ENCODE measurements at places on chromosomes 1 and 21. TPM values are rescaled to one million over a fixed set of nuclear protein-coding genes. Genes with fewer than 3 reads are reported as not detected.

- no peaks in the 10 kb centered on the region for H3K27me3 ChIP-seq
- H3K27ac ChIP-seq, result no peak overlapping the region
- DNase-seq, result no peak
- no peaks in the 10 kb centered on the region for H3K36me3 ChIP-seq
- peaks cover 9% of the 10 kb centered on the region for H3K4me1 ChIP-seq
Observed at GRCh38 chr1:205072881-205073280, 11.4 kb downstream of the TMEM81 start.

KRTAP19-7 gene
- total RNA-seq, result not detected

PPFIA4 gene
- total RNA-seq, result 5.1 TPM

C1orf21 gene
- total RNA-seq, result 59.9 TPM

DNA sequence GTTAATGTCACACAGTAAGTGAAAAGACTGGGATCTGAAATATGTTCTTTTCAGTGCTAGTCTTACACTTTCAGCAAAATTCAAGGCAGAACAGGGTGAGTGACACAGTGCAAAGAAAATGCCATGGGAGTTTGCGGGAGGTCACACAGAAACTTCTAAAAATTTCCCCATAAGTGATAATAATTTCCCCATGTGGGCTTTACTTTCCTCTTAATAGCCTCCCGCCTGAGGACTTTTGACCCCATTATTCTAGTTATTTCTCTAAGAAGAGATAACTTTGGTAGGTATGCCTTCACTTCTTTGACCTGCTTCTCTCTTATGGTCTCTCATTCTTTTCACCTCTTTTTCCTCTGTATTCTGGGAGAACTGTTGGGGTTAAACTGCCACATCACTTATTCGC, 8.1 kb upstream of the DNAH14 start:
- no peak overlapping the region for H3K4me3 ChIP-seq
- no peaks in the 10 kb centered on the region for H3K27me3 ChIP-seq
- no peaks in the 10 kb centered on the region for H3K4me1 ChIP-seq
- no peaks in the 10 kb centered on the region for H3K36me3 ChIP-seq
- no peak for DNase-seq
- H3K27ac ChIP-seq, result no peak overlapping the region

S100B gene
- 5.6 TPM for total RNA-seq

- no peak overlapping the region for H3K27ac ChIP-seq
- no peak for DNase-seq
- no peak overlapping the region for H3K4me3 ChIP-seq
Observed at GRCh38 chr1:210922666-210923065, 211.3 kb downstream of the KCNH1 start.

DNA sequence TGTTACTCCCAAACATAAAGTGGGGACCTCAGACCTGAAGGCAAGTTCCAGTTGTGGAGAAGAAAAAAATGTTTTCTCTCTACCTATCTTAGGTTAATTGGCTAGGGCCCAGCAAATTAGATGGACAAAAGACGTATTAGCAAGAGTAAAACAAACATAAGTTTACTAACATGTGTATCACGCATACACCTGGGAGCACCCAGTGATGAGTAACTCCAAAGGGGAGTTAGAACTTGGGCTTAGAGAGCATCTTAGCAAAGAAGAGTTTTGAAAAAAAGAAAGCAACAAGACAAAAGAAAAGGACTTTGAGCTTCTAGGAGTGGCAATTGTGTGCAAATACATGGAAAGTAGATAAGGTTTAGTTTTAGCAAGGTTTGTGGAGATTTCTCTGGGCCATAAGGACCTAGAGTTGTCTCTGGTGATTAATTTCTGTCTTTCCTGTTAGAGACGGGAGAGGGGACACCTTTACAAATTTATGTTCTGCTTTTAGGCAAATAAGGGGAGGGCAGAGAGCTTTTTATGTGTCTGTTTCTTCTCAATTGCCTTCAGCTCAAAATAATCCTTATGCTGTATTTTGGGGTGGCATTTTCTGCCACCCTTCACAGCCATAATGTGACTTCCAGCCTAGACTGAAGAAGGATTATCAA, 76.7 kb upstream of the PTGFRN start:
- no peak overlapping the region for H3K27ac ChIP-seq
- H3K4me1 ChIP-seq, result no peaks in the 10 kb centered on the region
- H3K27me3 ChIP-seq, result no peaks in the 10 kb centered on the region
- H3K36me3 ChIP-seq, result no peaks in the 10 kb centered on the region
- H3K4me3 ChIP-seq, result no peak overlapping the region
- DNase-seq, result no peak

MAB21L3 gene
- 0.58 TPM for total RNA-seq

DNA sequence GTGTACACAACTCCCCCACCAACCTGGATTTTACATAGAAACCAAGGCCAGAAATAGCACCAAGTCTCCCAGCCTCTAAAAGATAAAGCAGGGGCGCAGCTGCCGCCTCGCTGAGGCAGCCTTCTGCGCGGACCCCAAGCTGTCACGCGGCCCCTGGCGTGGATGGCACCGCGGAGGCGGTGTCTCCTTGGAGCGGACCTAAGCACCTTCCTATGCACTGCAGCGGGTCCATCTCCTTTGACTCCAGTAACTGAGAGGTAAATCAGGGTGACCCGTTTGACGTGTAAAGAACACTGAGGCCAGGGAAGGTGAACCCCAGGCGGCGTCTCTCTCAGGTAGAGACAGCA, 17.0 kb downstream of the ZNF697 start:
- no peak overlapping the region for H3K4me3 ChIP-seq
- peak overlapping the region; percentile 79 for H3K27ac ChIP-seq
- no peak for DNase-seq
- H3K4me1 ChIP-seq, result peaks cover 63% of the 10 kb centered on the region

GRCh38 chr1:150931773-150932172, 5.6 kb downstream of the SETDB1 start:
- H3K4me3 ChIP-seq, result no peak overlapping the region
- H3K36me3 ChIP-seq, result peaks cover 24% of the 10 kb centered on the region
- no peaks in the 10 kb centered on the region for H3K4me1 ChIP-seq
- H3K27ac ChIP-seq, result no peak overlapping the region

DNA sequence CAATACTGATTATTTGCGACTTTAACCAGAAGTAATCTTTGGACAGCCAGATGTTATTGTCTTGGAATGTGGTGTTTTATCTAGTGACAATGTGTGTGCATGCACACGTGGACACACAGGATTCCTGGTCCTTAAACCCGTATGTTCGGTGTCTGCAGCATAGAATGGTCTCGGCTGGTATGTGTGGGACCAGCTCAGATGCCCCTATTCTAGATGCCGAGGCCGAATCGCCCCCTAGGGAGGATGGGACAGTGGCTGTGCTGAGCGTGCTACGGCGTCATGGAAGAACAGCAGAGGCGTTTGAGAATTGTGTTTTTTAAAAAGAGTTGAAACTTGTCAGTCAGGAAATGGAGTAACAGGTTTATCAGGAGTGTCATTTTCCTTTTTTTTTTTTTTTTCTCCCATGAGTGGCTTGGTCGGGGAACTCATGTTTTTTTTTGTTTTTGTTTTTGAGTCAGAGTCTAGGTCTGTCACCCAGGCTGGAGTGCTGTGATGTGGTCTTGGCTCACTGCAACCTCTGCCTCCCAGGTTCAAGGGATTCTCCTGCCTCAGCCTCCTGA, 30.1 kb downstream of the SKI start:
- no peaks in the 10 kb centered on the region for H3K27me3 ChIP-seq
- no peaks in the 10 kb centered on the region for H3K36me3 ChIP-seq
- H3K4me3 ChIP-seq, result no peak overlapping the region

DNA sequence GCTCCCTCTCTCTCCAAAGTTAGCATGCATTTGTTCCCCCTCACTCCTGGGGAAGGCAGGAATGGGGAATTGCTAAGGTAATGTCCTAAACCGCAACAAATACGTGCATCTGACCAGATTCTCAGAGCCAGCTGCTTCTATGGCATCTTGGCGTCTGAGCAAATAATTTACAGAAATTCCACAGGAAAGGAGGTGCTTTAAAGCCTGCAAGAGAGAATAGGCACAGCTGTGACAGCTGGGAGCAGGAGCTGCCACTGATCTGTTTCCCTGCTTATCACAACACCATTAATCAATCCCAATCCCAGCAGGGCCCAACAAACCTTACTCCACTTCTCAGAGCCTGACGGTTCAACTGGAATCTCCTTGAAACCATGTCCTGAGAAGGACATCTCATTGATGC, 83.5 kb upstream of the ZNF281 start:
- H3K4me3 ChIP-seq, result no peak overlapping the region
- no peaks in the 10 kb centered on the region for H3K36me3 ChIP-seq
- no peaks in the 10 kb centered on the region for H3K27me3 ChIP-seq
- DNase-seq, result no peak

LENEP gene
- total RNA-seq, result 0.89 TPM

ZNF670 gene
- 3.3 TPM for total RNA-seq

- H3K27ac ChIP-seq, result no peak overlapping the region
- H3K4me1 ChIP-seq, result no peaks in the 10 kb centered on the region
- no peak overlapping the region for H3K4me3 ChIP-seq
- no peaks in the 10 kb centered on the region for H3K27me3 ChIP-seq
Observed at GRCh38 chr1:159172614-159173291, 1.3 kb downstream of the CADM3 start.

GRCh38 chr1:55076356-55076755, 37.0 kb downstream of the PCSK9 start:
- H3K4me3 ChIP-seq, result no peak overlapping the region
- H3K27ac ChIP-seq, result no peak overlapping the region
- DNase-seq, result no peak
- H3K4me1 ChIP-seq, result no peaks in the 10 kb centered on the region
- H3K27me3 ChIP-seq, result no peaks in the 10 kb centered on the region

SFN gene
- 118 TPM for total RNA-seq

DNA sequence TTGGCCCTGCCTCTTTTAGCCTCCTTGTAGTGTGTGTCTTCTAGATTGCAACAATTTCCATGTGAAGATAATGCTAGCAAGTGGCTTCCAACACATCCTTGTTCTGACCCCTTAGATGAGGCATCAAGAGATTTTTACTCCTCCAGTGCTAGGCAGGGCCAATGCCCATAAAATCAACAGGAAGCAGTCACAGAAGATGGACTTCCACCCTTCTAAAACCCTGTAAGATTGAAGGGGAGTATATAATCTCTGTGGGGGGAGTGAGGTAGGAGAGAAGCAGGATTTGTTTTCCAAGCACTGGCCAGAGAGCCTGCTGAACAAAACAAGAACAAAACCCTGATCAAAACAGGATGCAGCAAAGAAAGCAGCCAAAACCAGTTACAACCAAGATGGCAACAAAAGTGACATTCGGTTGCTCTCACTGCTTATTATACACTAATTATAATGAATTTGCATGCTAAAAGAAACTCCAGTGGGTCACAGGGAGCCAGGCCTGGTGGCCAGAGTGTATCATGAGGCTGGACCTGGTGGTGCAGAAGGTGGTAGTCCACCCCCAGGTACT, 12.1 kb downstream of the GON4L start:
- no peak overlapping the region for H3K4me3 ChIP-seq
- peaks cover 3% of the 10 kb centered on the region for H3K4me1 ChIP-seq
- H3K27ac ChIP-seq, result no peak overlapping the region
- H3K27me3 ChIP-seq, result no peaks in the 10 kb centered on the region
- no peak for DNase-seq

KCNQ4 gene
- 0.98 TPM for total RNA-seq

DNA sequence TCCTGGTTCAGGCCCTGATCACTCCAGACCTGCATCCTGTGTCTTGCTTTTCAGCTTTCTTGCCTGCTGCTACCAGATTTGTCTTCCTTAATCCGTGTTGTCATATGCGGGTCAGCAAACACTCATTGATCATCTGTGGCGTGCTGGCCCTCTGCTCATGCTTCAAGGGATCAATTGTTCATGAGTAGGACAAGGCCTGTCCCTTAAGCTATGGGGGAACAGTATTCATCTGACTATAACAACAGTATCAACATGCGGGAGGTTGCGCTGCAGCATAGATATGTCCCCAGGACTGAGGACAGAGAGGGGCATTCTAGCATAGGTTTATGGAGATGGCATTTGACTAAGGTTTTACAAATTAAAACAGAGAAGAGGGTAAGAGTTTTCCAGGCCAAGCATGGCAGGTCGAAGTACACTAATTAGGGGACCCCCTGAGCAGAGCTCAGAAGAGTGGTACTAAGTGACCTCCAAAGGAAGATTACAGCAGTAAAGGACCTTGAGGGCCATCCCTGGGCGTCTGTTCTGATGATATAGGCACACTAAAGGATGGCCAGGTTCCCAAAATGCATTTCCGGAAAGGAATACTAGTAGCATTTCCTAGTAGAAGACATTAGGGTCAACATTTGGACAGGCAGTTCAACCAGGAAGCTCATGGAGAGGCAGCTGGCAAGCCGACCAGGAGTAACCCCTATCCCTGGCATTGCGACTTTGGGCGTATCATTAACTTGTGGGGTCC, 811 bp upstream of the ZNF672 start:
- H3K36me3 ChIP-seq, result no peaks in the 10 kb centered on the region
- peak overlapping the region; percentile 95 for H3K27ac ChIP-seq
- no peaks in the 10 kb centered on the region for H3K27me3 ChIP-seq
- H3K4me3 ChIP-seq, result peak overlapping the region; percentile 56
- H3K4me1 ChIP-seq, result peaks cover 15% of the 10 kb centered on the region
- DNase-seq, result no peak

- H3K27ac ChIP-seq, result no peak overlapping the region
- H3K27me3 ChIP-seq, result no peaks in the 10 kb centered on the region
- DNase-seq, result no peak
- H3K4me3 ChIP-seq, result no peak overlapping the region
- no peaks in the 10 kb centered on the region for H3K36me3 ChIP-seq
Observed at GRCh38 chr1:224217655-224218623, 34.9 kb downstream of the DEGS1 start.

DNA sequence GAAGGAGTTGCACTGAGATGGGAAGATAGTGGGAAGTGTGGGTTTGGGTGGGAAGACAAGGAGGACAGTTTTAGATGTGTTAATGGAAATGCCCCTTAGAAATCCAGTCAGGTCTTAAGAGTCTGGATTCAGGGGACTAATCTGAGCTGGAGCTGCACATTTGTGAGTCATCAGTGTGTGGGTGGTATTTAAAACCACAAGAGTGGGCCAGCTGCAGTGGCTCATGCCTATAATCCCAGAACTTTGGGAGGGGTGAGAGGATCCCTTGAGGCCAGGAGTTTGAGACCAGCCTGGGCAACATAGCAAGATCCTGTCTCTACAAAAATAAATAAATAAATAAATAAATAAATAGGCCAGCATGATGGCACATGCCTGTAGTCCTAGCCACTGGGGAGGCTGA, 40.9 kb upstream of the SLC6A9 start:
- no peak for DNase-seq
- no peak overlapping the region for H3K27ac ChIP-seq
- no peaks in the 10 kb centered on the region for H3K27me3 ChIP-seq
- H3K4me3 ChIP-seq, result no peak overlapping the region
- peaks cover 22% of the 10 kb centered on the region for H3K4me1 ChIP-seq
